ENCODE measurements at places on chromosomes 4 and X.

DNA sequence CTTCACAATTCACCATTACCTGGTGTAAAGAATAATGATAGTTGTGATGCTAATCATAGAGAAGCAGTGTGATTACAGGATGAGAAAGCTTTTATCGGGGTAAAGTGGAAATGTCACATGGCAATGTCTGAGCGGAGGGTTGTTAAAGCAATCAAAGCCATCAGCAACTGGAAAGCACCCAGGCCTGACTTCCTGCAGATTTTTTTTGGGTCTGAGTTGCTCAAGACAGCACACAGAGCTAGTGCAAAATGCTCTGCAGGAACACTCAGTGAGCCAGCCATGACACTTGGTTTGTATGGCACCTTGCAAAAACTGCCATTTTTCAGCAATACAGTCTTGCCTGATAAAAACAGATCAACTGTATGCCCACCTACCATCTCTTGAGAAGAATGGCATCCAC is 152.9 kb downstream of the COL4A6 start:
- DNase-seq, result no peak

DNA sequence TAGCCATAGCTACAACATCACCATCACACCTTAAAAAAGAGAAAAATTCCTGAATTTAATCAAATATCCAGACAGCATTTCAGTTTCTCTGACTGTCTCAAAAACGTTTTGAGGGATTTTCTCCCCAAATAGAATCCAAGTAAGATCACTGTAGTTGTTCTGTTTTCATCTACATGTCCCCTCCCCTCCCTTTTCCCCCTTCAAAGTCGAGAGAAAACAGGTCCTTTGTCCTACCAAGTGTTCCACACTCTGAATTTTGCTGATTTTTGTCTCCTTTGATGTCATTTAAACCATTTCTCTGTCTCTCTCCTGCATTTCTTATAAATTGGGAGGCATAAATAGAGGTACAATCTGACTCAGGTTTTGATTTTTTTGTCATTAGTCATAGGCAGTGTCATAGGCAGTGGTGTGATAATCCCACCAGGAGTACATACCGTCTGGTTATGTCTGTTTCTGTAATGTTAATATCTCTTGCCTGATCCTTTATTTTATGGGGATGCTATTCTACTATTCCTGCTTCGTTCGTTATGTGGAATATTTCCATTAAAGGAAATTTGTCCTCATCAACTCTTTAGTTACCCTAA is 348.6 kb downstream of the PTTG2 start:
- DNase-seq, result peak; percentile 89

DNA sequence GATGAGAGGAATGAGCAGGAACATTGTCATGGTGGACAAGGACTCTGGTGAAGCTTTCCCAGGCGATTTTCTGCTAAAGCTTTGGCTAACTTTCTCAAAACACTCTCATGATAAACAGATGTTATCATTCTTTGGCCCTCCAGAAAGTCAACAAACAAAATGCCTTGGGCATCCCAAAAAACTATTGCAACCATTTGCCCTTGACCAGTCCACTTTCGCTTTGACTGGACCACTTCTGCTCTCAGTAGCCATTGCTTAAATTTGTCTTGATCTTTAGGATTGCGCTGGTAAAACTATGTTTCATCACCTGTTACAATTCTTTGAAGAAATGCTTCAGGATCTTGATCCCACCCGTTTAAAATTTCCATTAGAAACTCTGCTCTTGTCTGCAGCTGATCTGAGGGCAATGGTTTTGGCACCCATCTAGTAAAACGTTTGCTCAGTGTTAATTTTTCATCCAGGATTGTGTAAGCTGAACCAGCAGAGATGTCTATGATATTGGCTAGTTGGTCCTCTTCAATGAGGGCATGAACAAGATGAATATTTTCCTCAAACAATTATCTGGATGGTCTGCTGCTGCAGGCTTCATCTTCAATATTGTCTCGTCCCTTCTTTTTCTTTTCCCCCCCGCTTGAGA is 14.8 kb downstream of the TBC1D1 start:
- DNase-seq, result no peak

DNA sequence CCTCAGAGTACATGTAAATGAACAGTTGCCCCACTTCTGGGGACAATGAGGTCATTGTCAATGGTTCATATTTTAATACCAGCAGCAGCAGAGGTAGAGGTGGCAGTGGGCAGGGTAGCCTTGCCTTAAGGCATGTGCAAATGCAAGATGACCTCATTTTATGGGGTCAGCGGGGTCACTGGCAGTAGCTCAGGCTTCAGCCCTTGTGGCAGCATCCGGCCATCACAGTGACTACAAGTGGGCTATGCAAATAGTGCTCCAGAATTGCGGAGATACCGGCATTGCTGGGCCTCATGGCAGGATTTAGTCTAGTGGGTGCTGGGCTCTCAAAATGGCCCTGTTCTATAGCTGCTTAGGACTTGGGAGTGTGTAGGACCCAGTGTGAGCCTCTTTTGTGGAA is 144.7 kb downstream of the FAM47A start:
- no peak for DNase-seq

Data from bronchial epithelial cell (primary cell).